ENCODE measurements at places on chromosomes 3 and 15.

DNA sequence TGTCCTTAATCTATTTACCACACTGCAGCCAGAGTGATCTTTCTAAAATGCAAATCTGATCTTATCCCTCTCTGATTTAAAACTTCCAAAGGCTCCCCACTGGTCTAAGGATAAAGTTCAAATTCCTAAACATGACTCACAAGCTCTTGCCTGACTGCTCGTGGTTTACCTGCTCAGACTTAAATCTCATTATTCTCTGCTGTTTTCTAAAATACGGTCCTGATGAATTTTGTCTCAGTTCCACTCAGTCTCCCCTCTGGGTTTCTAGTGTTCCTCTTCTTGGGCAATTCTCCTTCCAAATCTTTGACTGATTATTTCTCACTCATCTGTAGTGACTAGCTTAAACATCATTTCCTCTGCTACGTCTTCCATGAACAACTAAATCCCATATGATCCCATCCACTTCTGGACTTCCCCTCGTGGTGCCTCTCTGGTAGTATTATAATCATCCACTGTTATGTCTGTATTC, 108.3 kb downstream of the P3H2 start:
- peak; percentile 60 for DNase-seq

DNA sequence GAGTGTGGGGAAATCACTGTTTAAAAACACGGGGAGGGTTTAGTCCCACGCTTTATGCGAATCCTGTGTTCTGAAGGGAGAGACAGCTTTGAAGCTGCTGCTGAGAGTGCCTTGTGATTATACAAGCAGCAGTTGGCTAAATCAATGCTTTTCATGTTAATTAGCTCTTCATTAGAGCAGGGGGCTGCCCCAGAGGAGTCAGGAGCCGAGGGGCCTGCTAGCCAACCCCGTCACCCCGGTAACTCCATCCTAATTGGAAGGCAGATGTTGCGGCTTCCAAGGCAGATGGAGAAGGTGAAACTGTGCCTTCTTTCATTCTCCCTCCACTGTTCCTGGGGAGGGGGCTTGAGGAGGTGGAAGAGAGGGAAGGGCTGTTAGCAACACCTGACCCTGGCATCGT, 92.4 kb upstream of the ANKRD34C start:
- DNase-seq = no peak

GRCh38 chr3:85574006-85574705, 615.4 kb downstream of the CADM2 start:
- DNase-seq = no peak

- no peak for DNase-seq
Observed at GRCh38 chr3:64728428-64728827, 40.6 kb upstream of the ADAMTS9 start.

DNA sequence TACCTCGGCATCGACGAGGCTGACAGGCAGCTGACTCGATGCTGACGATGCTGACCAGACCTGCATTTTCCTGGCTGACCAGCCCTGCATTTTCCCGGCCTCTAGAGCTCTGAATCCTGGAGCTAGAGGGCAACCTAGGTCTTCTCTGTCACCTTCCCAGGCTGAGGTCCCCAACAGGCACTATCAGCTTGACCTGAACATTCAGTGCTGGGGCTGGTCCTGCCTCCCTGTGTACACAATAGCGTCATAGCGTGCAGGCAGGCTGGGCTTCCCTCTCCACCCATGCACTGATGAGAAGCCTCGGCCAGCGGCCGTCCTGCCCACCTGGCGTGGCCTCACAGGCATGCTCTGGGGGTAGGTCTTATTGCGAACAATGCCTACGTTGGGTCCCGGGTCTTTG, 62.3 kb upstream of the SNRPA1 start:
- no peak for DNase-seq

GRCh38 chr3:101212730-101213129, 107.6 kb downstream of the IMPG2 start:
- no peak for DNase-seq

DNA sequence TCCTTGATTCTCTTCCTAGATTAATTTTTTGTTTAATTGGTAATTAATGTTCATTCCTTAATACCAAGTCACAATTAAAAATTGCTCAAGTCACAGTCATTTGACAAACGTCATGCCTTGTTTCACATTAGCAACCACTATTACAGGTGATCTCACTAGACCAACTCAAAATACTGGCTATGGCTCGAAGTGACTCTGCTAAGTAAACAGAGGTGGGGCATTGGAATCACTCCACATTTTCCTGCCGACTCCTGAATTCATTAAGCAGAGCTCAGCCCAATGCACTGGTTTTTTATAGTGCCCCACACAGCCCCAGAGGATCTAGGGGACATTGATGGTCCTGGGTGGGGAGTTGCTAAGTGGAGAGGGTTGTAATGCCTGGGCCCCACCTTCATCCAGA, 201.2 kb upstream of the NSMCE3 start:
- DNase-seq = no peak

GRCh38 chr15:29945943-29946596, 123.8 kb upstream of the TJP1 start:
- DNase-seq = no peak

DNA sequence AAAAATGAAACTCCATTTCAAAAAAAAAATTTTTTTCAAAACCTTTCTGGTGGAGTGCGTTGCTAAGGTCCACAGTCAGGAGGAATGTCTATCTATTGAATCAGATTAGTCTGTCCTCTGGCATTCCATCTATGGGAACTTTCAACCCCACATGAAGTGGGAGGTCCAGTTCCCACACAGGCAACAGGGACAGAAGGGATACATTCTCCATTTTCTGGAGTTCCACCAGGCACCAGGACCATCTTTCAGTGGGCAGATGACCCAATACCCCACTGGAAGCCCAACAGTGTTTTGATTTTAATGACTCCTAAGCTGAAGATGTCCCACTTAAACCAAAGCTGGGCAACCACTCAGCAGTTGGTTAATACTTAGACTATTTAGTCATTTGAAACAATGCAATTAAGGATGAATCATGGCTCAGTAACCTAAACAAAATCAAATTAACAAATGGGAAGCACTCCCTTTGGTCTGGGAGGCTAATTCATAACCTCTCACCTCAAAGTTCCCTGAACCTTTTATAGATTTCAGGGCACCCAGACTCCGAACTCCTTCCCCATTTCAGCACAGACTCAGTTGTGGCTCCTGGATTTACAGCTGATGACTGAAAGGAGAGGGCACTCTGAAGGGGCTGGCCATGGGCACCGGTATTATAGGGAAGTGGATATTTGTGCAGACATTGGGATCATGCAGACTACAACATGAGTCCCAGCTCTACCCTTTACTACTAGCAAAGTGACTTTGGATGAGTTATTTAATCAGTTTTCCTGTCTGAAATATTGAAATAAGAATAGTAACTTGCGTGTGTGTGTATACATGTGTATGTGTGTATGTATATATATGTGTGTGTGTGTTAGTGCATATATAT, 264.3 kb upstream of the LRTM1 start:
- DNase-seq = no peak

DNA sequence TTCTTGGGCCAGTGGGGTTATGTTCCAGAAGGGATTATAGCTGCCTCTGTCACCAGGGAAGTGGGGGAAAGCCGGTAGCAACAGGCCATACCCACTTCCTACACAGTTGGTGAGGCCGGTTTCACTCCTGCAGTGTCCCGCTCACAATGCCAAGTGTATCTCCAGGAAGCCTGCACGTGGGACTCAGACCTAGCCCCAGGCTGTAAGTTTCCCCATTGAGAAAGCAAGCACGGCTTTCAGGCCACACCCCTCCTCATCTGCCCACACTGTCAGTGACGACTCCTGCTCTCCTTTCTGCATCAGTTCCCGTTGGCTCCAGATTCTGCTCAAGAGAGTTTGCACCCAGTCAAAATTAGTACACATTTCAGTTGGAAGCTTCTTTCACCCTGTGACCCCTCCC, 51.6 kb upstream of the CPOX start:
- DNase-seq = no peak

GRCh38 chr3:149771652-149772271, 19.5 kb upstream of the COMMD2 start:
- peak; percentile 88 for DNase-seq

DNA sequence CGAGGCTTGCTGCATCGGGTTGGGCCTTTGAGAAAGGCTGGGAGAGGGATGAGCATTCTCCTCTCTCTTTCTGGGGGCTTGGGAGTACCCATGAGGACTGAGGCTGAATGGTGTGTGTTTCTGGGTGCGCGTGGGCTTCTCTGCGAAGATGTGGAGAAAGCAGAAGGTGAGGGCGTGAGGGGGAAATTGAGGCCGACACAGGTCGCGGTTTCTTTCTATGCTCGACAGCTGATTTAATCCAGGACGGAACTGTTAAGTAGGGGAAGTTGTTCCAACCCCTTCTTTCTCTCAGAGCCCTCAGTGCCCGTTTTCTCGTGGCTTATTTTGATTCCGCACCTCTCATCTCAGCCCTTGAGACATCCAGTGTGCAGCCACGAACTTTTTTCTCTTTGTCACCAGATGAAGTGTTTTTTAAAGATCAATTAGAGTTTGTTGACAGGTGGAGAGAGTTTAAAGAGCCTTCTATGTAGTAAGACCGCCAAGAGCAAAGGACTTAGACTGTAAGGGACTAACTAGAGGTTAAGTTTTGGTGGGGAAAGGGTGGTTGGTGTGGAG, 711 bp downstream of the STARD9 start:
- DNase-seq = no peak

DNA sequence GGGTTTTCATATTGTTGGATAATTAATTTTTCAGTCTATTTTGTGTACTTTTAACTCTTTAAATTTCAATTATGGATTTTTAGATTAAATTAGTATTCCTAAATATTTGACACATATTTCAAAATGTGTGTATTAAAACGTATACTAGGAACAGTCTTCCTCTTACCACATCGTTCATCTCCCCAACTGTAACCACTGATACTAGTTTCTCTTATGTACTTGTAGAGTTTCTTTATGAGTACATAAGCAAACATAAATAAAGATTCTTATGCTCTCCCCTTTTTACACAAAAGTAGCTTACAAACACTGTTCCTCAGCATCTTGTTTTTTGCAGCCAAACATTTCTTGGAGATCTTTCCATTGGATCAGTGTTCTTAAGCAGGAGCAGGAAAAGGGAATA, 45.9 kb downstream of the CMSS1 start:
- no peak for DNase-seq

DNA sequence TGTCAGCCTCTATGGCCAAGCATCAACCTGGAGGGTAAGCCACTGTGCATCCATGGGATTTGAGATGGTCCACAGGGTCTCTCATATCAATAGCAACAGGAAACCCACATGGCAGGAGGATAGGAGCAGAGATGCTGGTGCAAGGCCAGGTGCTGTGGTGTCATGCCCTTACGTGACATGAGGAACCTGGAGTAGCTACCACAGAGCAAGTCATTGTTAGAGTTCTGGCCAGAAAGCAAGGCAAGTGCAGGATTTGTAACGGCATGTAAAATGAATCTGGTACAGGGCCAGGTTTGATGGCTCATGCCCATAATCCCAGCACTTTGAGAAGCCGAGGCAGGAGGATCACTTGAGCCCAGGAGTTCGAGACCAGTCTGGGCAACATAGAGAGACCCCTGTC, 14.8 kb upstream of the ZNF774 start:
- no peak for DNase-seq

GRCh38 chr3:112086875-112087524, 811 bp downstream of the C3orf52 start:
- DNase-seq = peak; percentile 64

DNA sequence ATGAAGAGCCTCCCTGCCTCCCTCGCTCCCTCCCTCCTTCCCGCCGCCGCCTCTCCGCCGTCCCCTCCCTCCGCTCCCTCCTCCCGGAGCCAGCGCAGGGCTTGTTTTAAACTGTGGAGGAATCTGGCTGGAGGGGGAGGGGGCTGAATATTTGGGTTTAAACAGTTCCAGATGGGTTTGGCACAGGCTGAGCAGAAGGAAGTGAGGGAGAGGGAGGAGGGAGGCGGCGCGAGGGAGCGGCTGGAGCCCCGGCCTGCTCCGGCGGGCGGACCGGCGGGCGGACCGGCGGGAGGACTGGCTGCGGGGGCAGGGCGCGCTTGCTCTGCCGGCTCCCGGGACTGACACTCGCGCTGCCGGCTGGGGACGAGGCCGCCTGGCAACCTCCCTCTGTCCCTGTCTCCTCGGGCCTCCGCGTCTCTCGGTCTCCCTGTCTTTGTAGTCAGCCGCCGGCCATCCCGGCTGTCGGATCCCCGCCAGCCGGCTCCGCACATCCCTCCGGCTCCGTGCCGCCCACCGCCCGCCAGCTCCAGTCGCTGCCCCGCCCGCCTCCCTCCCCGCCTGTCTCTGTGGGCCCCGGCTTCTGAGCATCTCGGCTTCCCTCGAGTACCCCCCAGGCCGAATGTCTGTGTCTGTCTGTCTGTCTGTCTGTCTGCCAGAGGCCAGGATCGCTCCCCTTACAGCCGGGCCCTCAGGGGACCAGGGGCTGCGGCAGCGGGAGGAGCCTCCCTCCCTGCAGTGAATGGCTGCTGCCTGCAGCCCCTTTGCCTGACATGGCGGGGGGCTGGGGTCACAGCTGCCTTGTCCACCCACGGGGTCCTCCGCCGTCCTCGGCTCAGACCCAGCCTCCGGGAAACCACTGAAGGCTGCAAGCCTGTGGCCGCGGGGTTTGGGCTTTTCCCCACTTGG, 7.6 kb downstream of the EPHB3 start:
- DNase-seq = peak; percentile 84

DNA sequence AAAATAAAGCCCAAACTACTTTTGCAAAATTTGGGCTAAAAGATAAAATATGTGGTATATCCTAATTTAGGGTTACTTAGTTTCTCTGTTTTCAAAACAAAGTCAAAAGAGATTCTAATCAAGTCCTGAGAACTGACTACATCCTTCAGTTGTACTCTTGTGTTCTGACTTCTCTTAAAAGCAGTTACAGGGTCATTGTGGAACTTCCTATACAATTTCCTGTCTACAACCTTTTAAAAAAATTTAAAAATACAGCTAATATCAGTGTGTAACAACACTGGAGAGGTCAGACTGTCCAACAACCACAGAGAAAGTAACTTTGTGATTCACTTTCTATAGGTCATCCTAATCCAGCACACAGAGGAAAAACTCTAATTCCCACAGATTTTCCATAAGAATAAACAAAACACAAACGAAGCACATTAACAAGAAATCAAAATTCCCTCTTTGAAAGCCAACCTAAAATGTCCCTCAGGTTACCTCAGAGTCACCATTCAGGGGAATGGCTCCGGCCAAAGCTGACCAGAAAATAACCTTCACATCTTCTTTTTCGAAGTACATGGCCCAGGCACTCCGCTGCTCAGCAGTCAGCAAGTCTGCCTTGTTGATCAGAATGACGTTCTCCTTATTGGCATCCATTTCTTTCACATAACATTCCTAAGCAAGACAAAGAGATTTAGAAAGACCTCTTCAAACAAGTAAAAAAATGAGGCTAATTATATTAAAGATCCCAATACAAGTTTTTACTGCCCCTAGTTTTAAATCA, 13.3 kb downstream of the LSG1 start:
- DNase-seq = no peak

GRCh38 chr15:89114990-89115389, 26.7 kb downstream of the ABHD2 start:
- DNase-seq = no peak
